ENCODE measurements at places on chromosomes 7 and 10. TPM values are rescaled to one million over a fixed set of nuclear protein-coding genes. Genes with fewer than 3 reads are reported as not detected.

- no peak for DNase-seq
These were observed 222.7 kb upstream of the C7orf33 start for GRCh38 chr7:148367731-148368475.

- DNase-seq: peak; percentile 66
These were observed 12.4 kb downstream of the CALY start for GRCh38 chr10:133324198-133324792.

ACBD7 gene
- 1.3 TPM for total RNA-seq

SUN3 gene
- 0.54 TPM for total RNA-seq

TMEM196 gene
- total RNA-seq: not detected

GRCh38 chr10:3136763-3137611 lies 35.6 kb downstream of the PITRM1 start:
- DNase-seq: no peak

DNA sequence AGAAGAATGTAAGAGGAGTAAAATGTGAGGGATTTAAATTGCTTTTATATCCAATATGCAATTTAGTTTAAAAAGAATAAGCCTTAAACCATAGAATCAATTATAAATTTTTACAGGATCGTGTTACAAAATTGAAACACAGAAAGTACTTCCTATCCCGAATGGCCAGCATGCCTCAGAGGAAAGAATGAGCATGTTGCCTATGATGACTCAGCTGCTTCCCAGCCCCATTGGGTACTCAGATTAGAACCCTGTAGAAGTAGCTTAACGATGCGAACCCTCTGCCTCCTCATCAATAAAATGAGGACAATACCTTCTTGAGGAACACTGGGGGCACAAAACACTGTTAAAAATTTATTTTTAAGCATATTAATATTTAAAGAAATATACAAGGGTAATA lies 113.4 kb upstream of the CDK1 start:
- DNase-seq: no peak

CFAP69 gene
- 0.85 TPM for total RNA-seq

Measured in activated naive CD8-positive, alpha-beta T cell treated with anti-CD3 and anti-CD28 coated beads for 36 hours (primary cell).